ENCODE measurements at places on chromosomes 7 and 10. TPM values are rescaled to one million over a fixed set of nuclear protein-coding genes. Genes with fewer than 3 reads are reported as not detected.
A peak's percentile ranks its signal among the peaks of the same experiment; 100 is the strongest.

PNLIP gene
- not detected for total RNA-seq

GNGT1 gene
- not detected for total RNA-seq

DNA sequence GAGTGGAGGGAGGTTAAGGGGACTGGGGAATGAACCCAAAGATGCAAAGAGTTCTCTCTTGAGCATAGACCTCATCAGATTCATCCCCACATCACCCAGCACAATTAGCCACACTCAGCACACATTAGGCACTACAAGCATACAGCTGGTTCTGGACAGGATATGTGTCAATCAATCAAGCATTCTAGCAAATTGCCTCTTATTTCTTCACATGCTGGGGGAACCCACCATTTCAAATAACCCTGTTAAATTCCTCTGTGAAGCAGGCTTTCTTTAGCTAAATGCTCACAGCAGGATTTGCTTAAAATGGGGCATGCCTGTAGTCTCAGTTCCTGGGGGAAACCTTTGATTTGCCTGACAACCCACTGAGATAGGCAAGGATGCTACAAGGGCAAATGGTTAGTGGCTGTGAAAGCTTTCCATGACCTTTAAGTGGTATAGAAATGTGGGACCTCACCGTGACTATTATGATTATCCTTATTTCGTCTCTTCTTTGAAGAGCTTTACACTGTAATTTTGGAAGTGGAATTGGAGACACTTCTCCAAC, 193.4 kb upstream of the ZMIZ1 start:
- no peak for DNase-seq

DNA sequence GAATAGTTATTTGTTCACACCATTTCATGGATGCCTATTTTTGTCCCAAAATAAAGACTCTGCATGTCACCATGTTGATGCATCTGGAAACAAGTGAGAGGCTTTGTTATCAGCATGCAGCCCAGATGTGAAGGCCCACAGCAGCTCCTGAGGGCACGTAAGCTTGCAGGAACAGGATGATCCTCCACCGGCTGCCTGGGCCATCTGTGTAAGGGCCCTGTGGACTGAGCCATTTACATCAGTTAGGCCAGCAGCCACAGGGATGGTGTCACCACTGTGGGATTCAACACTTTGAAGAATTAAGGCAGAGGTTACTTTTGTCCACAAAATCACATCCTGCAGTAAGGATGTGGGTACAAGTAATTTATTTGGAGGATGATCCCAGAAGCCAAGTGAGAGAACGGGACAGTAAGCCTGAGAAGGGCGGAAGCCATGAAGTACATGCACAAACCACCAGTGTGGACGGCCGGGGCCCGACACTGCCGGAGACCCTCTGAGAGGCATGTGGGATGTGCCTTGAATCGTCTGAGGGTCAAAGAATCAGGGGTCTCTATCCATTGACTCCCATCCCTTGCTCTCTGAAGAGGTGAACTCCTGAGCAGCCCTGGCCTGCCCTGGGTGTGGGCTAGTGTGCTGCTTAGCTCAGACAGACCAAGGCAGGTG, 609.7 kb downstream of the DNAJB6 start:
- DNase-seq: no peak

GRCh38 chr10:132884691-132885271, 57.6 kb downstream of the CFAP46 start:
- DNase-seq: no peak

TMEM213 gene
- not detected for total RNA-seq

LEP gene
- not detected for total RNA-seq

DNA sequence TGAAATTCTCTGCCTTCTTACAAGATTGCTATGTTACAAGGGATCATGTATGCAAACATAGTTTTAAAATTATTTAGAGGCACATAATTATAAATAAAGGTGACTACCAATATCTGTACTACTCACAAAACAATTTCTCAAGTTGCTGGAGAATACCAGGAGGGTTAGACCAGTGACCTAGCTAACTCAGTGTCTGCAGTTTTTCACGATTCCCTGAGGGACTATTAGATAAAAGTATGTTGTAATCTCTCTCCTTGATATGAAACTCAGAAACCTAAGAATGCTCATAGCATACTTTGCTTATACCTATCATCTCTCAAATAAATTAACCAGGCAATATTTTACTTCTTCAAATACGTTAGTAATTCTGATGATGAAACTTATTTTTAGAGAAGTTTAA, 534.0 kb upstream of the ANKRD30A start:
- DNase-seq: no peak

- no peak for DNase-seq
Measured at GRCh38 chr7:3544202-3544601, 243.2 kb downstream of the SDK1 start.

- no peak for DNase-seq
Measured at GRCh38 chr10:4533621-4534020, 292.4 kb upstream of the AKR1E2 start.

DNA sequence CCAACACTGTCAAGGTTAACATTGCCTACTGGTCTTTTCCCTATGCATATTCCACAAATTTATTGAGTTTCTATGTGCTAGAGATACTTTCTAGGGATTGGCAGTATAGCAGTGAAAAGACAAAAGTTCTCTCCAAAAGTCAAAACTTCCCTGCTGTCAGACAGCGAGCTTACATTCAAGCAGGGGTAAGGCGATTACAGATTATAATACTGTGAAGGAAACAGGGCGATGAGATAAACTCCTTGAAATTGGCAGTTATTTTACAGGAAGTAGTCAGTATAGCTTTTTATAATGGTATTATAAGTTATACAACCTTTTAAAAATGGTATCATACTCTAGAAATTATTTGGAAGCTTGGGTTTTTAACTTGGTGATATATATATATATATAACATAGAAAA, 9.9 kb downstream of the VPS50 start:
- DNase-seq: no peak

ELN gene
- total RNA-seq: not detected

- DNase-seq: peak; percentile 84
Measured at GRCh38 chr7:1758028-1758858, 88.2 kb downstream of the ELFN1 start.

DNA sequence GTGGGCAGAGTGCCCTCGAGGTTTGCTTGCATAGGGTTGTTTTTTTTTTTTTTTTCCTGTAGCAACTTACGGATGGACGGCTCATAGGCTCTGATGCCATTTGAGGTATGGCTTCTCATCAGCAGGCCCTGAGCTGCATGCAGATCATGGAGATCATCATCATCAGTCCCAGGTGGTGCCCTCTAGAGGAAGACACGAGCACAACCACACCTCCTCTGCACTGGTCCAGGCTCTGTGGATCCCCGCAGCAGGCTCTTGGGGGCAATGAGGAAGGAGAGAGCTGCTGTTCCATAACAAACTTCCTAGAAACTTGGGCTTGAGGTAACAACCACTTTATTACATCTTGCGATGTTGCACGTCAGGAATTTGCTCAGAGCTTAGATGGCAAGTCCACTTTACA, 132.7 kb upstream of the CXCL12 start:
- no peak for DNase-seq

DNA sequence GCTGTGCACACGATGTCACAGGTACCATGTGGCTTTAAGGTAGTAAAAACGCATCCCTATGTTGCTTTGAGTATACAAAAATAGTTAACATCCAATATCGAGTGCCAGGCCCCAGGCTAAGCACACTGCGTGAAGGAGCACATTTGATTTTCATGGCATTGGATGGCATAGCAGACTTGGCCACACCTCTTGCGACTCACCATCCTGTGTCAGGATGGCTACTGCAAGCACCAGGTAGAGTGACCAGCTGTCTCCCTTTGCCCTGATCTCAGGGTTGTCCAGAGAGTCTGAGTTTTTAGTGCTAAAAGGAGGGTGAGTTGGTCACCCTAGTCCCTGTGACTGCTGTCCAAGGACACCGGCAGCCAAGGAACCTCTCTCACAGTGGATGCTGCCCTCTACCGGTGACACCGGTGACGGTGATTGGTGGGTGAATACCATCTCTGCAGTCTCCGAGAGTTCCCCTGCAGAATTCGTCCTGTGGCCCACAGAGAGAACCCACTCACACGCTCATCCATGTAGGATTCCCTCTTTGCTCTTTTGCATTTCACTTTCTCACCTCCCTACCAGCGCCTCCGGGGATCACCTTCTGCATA, 76.1 kb downstream of the BICC1 start:
- DNase-seq: no peak

GRCh38 chr10:114566064-114566463, 92.0 kb downstream of the ABLIM1 start:
- no peak for DNase-seq

DNA sequence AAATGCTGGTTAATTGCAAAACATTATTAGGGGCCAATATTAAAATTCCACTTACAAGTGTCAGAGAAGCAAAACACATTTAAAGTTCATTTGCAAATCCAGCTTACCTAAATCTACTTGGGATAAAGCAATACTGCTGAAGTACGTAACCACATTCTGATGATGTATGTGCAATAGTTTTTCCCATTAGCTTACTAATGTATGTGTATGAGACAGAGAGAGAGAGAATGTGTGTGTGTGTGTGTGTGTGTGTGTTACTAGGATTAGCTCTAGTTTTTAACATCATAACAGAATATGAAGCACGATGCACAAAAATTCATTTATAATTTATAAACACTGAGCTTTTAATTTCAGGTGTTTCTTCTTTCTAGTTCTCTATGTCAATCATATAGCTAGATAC, 1074.2 kb upstream of the C7orf33 start:
- no peak for DNase-seq

Measured in H4 (cell line).